ENCODE measurements at places on chromosomes 1 and 21.

DNA sequence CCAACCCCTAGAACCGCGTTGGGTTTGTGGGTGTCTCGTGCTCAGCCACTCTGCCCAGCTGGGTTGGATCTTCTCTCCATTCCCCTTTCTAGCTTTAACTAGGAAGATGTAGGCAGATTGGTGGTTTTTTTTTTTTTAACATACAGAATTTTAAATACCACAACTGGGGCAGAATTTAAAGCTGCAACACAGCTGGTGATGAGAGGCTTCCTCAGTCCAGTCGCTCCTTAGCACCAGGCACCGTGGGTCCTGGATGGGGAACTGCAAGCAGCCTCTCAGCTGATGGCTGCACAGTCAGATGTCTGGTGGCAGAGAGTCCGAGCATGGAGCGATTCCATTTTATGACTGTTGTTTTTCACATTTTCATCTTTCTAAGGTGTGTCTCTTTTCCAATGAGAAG, 18.7 kb downstream of the TFF3 start:
- DNase-seq, result no peak

DNA sequence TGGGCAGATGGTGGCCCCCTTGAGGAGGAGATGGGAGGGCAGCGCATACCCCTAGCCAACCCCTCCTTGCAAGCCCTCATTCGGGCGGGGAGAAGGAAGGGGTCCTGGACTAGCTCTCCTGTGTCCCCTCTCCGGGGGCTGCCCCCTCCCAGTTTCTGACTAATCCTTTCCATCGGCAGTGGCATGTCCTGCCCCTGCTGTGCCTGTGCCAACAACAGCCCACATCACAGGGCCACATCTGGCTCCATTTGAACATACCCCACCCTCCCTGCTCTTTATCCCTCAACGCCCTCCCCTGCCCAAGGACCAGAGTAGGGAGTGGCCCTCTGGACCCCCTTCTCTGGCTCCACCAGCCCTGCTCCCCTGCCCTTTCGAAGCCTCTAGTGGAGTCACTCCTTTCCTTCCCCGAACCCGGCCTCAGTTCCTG, 11.0 kb upstream of the LMNA start:
- no peak for DNase-seq

GRCh38 chr1:46467183-46467504, 22.5 kb upstream of the DMBX1 start:
- no peak for DNase-seq

- no peak for DNase-seq
These were observed 3.0 kb downstream of the BEST4 start for GRCh38 chr1:44785029-44785380.

GRCh38 chr1:220711056-220711809, 21.1 kb downstream of the C1orf115 start:
- DNase-seq, result no peak

DNA sequence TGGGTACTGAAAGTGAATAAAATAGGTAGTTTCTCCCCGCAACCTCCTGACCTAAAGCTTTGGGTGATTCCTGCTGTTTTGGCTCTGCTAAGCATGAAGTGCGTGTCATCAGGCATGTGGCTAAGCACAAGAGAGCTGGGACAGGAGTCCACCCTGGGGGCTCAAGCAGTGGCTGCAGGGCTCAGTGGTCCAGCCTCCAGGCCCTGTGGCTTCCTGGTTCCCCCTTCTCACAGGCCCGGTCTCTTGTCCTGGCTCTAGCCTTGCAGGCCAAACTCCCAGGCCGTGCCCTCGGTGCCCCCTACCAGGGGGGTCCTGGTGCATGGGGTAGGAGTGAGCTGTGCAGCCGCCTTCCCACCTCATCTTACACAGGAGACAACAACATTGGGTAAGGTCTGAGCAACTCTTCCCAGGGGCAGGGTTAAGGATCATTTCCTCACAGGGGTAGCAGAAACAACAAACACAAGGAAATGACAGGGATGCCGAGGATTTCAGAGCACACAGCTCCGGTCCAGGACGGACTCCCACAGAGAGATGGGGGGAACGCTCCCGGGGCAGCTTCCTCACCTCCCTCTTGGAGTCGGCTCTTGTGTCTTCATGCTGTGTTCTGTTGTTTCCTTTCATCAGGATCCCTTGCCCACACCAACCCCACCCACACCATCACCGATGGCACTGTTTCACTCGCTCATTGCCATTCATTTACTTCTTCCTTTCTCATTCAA, 19.8 kb upstream of the SLC2A1 start:
- DNase-seq, result no peak

- no peak for DNase-seq
These were observed 87.0 kb upstream of the C1orf21 start for GRCh38 chr1:184299796-184300195.

GRCh38 chr1:95041491-95042165, 31.1 kb downstream of the ALG14 start:
- DNase-seq, result peak; percentile 61

DNA sequence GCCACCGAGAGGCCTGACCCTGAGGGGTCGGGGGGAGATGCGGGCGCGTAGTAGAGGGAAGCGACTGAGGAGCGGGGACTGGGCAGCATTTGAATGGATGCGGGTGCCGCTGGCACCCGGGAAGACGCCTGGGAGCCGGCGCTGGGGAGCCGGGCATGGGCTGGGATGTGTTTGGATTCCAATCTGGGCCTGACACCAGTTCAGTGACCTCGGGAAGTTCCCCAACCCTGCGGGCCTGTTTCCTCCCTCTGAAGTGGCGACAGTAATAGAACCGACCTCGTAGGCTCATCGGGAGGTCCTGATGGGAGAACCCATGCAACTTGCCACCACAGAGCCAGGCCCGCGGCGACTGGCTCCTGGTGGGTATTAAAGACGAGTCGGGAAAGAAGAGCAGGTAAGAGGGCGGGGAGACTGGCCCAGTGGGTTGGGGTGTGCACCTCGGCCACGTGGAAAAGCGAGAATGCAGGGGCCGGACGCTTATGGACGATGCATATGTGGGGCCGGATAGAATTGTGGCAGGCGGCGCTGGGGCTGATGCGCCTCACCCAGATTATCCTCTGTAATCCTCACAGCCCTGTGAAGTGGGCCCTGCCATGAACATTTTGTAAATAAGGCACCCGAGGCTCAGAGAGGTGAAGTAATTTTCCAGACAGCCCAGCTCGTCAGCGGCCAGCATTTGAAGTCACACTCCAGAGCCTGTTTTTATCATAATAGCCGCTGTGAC, 105.8 kb downstream of the SLC16A1 start:
- DNase-seq, result peak; percentile 36

DNA sequence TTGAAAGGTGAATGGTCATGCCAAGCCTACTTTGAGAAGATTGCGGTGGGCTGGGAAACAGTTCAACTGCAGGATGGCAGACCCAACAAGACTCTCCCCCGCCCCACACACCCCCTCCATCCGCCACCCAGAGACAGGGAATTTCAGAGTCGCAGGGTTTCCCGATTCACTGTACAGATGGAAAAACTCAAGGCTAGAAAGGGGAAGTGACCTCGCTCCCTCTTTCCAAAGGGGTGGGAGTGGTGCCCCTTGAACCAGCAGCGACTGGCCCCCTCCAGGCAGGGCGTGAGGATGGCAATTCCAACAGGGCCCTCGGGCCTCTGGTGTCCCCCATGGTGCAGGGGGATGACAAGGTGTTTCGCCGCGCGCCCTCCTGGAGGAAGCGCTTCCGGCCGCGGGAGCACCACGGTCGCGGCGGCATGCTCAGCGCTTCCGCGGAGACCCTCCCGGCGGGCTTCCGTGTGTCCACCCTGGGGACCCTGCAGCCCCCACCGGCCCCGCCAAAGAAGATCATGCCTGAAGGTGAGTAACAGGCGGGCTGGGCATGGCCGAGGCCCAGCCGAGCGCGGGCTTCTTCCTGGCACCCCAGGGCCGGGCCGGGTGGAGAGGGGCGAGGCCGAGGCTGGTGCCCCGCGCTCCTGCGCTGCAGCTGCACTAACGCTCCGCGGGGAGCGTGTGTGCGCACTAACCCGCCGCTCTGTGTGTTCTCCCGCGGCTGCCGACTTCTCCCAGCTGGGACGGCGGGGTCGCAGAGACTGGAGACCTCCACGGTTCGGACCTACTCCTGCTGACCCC, 10.4 kb downstream of the MYOG start:
- no peak for DNase-seq

- DNase-seq, result no peak
These were observed 18.7 kb downstream of the SLC9A1 start for GRCh38 chr1:27136236-27136551.

GRCh38 chr1:181647314-181648035, 164.2 kb downstream of the CACNA1E start:
- no peak for DNase-seq

- no peak for DNase-seq
These were observed 90.8 kb upstream of the L1TD1 start for GRCh38 chr1:62103846-62104245.

Measured in SK-N-DZ (cell line).